Glomerular endothelial cell (primary cell): ENCODE measurements at places on chromosomes 1 and 21.

GRCh38 chr1:246878551-246878950 lies 53.2 kb downstream of the AHCTF1 start:
- DNase-seq = no peak

- no peak for DNase-seq
Observed at GRCh38 chr1:245748646-245749045, 593.9 kb downstream of the KIF26B start.

GRCh38 chr1:19007491-19008441 lies 51.3 kb upstream of the IFFO2 start:
- DNase-seq = no peak

DNA sequence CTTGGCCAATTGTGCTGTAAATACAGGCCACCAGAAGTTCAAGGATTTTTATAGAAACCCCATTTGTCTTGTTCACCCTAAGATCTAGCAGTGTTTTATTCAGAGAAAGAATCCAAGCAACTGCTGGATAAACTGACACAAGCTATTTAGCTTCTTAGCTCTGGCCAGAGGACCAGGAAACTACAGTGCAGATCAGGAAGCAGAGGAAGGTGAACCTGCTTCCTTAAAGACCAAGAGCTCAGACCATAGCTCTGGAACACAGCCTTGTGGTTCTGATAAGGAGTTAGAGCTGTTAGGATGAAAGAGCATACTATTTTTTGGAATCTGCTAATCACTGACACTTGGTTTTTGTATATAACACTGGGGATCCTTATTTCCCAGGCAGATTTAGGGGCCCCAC lies 5.2 kb upstream of the CCDC17 start:
- DNase-seq = peak; percentile 52

DNA sequence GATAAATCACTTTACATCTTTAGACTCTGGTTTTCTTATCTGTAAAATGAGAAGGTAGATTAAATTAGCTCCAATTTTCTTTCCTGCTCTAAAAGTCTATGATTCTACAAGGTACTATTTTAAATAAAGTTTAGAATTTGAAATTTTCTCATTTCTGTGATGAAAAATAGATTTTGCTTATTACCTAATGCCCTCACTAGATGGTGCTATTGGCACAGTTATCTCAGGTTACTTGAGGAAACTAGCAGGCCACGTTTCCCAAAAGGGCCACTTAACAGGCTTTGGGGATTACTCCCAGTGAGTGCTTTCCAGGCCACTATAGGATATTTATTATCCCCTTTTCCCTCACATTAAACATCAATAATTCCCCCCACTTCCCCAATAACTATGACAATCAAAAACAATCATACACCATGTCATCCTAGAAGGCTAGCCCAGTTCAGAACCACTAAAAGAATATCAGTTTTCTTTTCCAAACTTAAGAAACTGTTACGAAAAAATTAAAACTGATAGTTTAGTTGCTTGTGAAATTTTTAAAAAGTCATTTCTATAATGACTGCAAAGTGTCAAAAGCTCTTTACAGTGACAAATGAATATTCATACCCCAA lies 30.6 kb downstream of the OMA1 start:
- peak; percentile 67 for DNase-seq

GRCh38 chr1:155166471-155167165 lies 6.5 kb downstream of the KRTCAP2 start:
- peak; percentile 57 for DNase-seq

DNA sequence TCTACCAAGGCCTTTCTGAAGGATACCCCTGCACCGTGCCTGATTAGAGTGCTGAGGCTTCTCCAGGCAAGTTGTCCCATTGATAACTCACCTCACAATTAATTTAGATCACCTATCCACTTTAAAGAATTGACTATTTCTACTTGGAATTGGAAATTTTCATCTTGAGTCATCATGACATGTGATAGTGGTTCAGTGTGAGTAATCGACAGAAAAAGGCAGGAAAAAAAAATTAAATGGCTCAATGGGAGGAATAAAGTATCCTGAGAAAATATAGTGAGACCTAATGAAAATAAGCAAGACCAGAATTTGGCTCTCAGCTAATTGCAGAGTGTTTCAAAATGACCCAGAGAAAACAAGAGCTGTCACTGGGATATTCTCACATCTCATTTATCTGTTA lies 222.4 kb upstream of the C8B start:
- DNase-seq = no peak

GRCh38 chr1:147630447-147630846 lies 39.9 kb downstream of the ACP6 start:
- DNase-seq = no peak

DNA sequence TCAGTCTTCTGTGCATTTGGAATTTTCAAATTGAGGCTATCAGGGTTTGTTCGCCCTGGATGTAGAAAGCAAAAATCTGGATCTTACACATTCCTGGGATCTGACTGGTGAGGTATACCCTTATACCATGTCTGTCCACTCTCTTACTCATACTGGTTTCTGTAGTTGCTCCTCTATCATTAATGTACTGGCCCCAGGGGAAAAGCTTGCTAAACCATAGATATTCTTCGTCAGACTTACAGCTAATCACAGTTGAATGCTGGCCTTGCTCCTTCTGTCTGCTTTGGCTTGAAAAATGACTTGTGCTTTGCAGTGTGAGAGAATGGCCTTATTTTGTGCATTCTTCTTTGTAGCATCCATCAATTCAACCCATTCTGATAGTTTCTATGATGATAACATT lies 30.5 kb downstream of the TBCE start:
- no peak for DNase-seq

GRCh38 chr1:81757398-81758020 lies 43.2 kb upstream of the ADGRL2 start:
- DNase-seq = no peak

- DNase-seq = no peak
Observed at GRCh38 chr1:27358928-27359313, 7.8 kb downstream of the MAP3K6 start.

- DNase-seq = no peak
Observed at GRCh38 chr1:5708346-5709245, 283.6 kb downstream of the NPHP4 start.

DNA sequence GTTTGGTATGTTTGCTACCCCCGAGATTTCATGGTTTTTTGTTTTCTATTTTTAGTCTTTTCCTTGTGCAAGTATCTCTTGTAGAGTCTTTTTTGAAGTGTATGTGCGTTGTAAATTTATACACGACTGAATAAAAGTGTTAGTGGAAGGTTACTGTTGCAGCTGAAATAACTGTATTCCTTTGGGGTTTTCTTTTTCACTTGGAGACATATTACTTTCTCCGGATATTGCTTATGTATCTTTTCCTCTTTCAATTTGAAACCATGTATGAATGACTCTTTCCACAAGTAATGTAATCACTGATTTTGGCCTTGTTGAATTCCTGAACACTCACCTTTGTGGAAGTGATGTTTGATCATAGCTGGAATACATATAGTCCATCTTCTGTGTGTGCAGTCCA lies 956 bp downstream of the URB2 start:
- no peak for DNase-seq

DNA sequence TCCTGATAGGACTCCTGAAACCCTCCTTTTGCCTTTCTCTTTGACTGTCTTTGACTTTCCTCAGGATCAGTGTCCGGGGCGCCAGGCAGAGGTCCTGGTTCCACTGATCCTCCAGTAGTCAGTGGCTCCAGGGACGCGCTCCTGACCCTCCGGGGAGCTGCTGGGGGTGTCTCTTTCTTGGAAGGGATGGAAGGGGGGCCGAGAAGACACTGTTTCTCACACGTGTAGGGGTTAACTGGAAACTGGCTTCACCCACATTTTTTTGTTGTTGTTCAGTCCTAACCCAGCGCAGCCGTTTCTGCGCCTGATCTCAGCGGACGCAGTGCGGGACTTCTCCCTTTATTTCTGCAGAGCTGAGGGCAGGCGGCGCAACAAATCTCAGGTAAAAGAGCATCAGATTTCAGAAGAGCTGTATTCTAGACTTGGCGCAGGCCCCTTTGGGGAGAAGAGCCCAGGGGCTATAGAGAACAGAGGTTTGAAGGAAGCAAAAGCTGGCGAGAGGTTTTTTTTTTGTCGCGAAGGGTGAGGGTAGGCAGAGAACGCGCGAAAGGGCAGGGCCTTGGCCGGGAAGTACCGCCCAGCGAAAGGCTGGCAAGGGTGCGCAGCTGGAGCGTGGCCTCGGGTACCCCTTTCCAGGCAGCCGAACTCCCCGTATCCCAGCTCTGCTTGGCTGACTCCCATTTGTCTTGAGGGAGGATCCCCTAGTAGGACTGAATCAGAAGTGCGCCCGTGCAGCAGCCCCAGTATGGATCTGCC lies 4.3 kb upstream of the LHX9 start:
- DNase-seq = no peak

- DNase-seq = no peak
Observed at GRCh38 chr1:38570657-38570975, 289.0 kb downstream of the RRAGC start.

- DNase-seq = no peak
Observed at GRCh38 chr1:98674075-98674781, 12.7 kb downstream of the SNX7 start.

- no peak for DNase-seq
Observed at GRCh38 chr1:180041582-180041981, 87.0 kb downstream of the CEP350 start.

DNA sequence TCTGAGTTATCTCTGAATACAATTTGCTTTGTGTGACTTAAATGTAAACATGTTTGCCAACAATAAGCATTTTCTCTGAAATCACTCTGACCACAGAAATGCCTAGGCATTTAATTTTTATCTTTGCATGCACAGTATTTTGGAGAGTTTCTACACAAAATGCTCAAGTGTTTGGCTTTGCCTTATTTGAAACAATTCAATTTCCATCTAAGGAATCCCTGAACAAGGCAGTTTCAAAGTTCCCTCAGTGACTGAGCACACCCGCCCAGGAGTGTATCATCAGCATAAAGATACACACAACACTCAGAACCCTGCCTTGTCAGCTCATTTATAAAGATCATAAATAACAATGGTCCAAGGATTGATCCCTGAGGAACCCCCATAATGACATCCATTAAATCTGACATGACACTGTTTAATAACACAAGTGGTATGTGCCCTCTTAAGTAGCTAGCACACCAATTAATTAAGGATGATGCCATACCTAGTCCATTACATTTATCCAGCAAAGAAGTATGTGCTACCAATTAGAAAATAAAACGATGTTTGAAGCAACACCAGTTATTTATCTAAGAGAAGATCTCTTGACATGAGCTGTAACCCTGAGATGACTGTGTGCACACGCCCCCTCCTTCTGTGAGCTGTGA lies 585.8 kb downstream of the ADGRL2 start:
- DNase-seq = no peak

DNA sequence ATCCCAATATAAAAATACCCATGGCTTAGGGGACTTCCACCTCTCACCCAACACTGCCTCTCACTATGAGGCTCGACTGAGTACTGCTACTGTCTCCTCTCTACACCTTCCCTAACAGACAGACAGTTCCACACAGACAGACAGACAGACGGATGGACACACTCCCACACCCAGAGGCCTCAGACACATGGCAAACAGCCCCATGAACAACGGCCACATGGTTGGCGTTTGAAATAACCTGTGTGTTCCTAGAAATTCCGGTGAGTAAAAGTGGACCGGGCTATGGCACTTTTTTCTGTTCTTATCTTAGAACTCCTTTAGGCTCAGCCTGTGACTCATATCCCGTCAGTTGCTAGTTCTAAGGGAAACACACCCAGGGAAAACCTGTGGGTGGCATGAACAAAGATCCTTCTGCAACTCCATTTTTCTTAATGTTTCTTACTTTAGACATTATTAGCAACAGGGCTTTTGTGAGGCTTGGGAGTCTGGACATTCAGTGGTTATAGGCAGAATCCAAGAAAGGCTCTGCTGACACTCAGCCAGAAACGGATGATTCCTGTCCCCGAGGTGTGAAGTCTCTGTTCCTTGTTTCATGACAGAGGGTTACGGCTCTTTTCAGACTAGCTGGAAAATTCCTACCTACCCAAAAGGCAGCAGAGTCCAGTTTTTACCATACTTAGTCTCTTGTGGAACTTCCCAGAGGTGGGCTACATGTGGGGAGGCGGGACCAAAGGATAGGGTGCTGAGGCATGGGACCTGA lies 90.5 kb upstream of the TLR5 start:
- peak; percentile 64 for DNase-seq

- DNase-seq = no peak
Observed at GRCh38 chr1:180927348-180927747, 14.7 kb downstream of the KIAA1614 start.

GRCh38 chr1:111906111-111906510 lies 83.4 kb downstream of the KCND3 start:
- no peak for DNase-seq

- no peak for DNase-seq
Observed at GRCh38 chr1:201745023-201745422, 83.9 kb upstream of the IPO9 start.

- no peak for DNase-seq
Observed at GRCh38 chr1:61081686-61082310, 563 bp upstream of the NFIA start.

DNA sequence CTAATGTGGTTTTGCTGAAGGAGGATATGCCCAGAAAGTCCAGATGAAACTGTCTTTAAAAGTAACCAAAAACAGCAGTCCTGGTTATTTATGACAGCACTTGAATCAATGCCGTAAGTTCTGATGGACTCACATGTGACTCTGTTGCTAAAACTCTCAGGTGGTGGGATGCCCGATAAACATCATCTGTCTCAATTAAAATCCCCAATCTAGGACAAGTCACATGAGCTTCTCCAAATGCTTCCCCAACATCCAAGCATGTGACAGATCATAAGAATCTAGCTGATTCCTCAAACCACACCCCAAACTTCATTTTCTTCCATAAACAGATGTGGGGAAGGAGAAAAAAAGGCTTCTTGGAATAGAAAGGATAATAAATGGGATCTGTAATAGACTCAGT lies 786 bp upstream of the CTSK start:
- DNase-seq = no peak

- DNase-seq = no peak
Observed at GRCh38 chr1:24501371-24502064, 1.1 kb upstream of the RCAN3 start.

DNA sequence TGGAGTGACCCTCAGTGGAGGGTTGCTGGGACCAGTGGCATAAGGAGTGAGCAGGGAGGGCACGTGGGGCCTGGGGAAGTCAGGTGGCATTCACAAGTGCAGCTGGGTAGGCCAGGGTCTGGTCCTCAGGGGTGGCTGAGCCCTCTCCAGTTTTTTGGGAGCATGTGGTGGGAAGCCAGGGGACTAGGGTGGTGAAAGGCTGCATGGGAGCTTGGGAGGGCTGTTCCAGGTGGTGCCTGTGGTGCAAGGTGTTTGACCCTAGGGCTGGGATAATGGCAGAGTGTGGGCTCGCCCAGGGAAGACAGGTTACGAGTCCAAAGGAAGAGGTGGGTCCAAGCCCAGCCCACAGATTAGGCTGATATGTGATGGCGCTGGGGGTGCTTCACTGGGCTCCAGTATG lies 30.5 kb downstream of the MAN1C1 start:
- DNase-seq = no peak

DNA sequence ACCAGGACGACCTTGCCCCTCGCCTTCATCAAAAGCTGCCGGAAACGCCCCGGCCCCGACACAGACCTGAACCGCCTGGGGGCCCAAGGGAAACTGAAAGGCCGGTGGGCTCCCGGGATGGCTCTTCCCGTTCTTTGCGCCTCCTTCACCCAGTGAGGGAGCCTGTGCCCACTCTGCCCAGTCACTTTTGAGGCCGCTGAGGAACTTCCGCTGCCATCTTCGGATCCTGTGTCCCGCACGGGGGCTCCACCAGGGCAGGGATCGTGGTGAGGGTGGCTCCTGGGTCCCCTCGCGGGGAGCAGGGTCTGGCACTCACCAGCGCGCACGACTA lies 104.0 kb downstream of the PPIAL4G start:
- DNase-seq = no peak
